Activated T-cell treated with anti-CD3 and anti-CD28 coated beads for 4 hours (primary cell): ENCODE measurements at places on chromosomes 12 and 14.
A peak's percentile ranks its signal among the peaks of the same experiment; 100 is the strongest.

DNA sequence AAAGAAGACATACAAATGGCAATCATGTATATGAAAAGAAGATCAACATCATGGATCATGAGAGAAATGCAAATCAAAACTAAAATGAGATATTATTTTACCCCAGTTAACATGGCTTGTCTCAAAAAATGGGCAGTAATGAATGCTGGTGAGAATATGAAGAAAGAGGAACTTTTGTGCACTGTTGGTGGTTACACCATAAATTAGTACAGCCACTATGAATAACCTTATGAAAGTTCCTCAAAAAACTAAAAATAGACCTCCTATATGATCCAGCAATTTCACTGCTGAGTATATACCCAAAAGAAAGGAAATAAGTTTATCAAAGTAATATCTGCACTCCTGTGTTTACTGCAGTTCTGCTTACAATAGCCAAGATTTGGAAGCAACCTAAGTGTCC is 151.7 kb downstream of the PDZRN4 start:
- no peak for DNase-seq

DNA sequence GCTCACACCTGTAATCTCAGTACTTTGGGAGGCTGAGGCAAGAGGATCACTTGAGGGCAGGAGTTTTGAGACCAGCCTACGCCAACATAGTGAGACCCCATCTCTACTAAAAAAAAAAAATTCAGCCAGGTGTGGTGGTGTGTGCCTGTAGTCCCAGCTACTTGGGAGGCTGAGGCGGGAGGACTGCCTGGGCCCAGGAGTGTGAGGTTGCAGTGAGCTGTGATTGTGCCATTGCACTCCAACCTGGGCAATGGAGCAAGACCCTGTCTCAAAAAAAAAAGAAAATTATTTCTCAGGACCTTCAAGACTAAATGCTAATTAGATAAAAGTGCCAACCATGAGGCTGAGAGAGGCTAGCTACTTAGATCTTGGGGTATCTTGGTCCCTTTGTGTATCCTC is 23.5 kb downstream of the OTUB2 start:
- no peak for DNase-seq

GRCh38 chr12:113152835-113153814 is 3.6 kb downstream of the CFAP73 start:
- DNase-seq: peak; percentile 49

- no peak for DNase-seq
Observed at GRCh38 chr14:22047115-22047514, 373.5 kb upstream of the OR4E1 start.

DNA sequence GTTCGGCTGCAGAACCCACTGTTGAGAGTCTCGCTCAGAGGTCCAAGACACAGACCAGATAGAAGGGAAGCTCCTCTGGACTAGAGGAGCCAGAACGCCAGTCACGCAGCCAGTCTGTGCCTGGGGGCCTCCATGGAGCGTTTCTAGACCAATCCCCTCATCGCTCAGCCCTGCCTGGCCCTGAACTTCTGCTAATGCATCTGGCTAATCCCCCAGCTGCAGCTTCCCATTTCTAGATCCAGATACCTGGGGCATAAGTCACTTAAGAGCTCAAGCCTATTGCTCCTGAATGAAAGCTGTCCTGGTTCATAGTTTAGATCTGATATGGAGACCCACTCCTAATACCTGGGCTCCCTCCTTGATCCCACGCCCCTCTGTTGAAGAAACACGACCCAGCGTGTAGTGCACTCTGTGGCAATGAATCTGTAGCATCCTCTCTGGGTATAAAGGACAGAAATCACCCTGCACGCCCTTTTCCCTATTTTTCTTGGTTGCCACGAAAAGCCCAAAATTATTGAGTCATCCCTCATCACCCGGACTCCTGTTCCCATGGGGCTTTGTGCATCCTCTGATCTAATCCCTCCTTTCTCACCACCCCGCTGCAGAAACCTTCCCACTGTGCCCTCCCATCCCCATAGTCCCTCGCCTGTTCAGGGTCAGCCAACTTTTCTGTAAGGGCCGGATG is 341.6 kb upstream of the FKBP4 start:
- no peak for DNase-seq

- no peak for DNase-seq
Observed at GRCh38 chr12:159156-159782, 54.7 kb downstream of the SLC6A12 start.

GRCh38 chr12:57434517-57435223 is at the start of gene INHBC:
Gene INHBC, plus strand, starts transcription at chr12:57434784. Its CDS starts 103 bp downstream, at chr12:57434887.
- DNase-seq: no peak

- no peak for DNase-seq
Observed at GRCh38 chr14:94663538-94663937, 51.3 kb downstream of the SERPINA3 start.

GRCh38 chr12:64522316-64522715 is 70.4 kb downstream of the TBK1 start:
- no peak for DNase-seq

- DNase-seq: no peak
Observed at GRCh38 chr12:52197371-52198231, 5.8 kb upstream of the KRT80 start.

GRCh38 chr12:130916241-130916911 is 37.3 kb upstream of the ADGRD1 start:
- DNase-seq: no peak

- DNase-seq: no peak
Observed at GRCh38 chr14:96231526-96232130, 24.4 kb upstream of the BDKRB1 start.

DNA sequence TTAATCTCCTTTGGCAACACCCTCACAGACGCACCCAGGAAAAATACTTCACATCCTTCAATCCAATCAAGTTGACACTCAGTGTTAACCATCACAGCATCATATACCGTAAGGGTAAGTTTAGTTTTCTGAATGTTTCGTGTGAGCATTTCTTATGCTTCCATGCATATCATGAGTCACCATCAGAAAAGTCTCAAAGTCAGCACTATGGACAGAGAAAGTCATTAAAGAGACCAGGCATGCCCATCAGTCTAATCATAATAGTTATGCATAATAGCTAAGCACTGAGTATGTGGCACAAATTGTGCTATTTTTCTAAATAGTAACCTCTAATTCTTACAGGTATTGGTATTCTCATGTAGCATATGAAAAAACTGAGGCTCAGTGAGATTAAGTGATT is 158.8 kb upstream of the PRMT8 start:
- DNase-seq: no peak

GRCh38 chr14:100539003-100539660 is 48.1 kb downstream of the BEGAIN start:
- no peak for DNase-seq

DNA sequence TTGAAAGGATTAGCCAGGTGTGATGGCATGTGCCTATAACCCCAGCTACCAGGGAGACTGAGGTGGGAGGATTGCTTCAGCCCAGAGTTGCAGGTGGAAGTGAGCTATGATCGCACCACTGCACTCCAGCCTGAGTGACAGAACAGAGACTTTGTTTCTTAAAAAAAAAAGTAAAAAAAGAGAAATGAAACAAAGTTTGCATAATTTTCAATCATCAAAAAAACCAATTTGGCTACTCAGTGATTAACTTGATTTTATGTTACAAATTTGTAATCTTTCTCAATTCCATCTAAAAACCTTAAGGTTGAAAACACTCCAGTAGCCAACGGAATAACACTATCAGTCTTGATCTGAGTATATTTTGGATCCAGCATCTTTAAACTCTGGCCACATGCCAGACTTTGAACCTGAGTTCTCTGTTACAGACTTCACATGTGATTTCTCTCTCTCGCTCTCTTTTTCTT is 12.6 kb upstream of the DENND5B start:
- DNase-seq: no peak

GRCh38 chr14:54362759-54363437 is 33.9 kb upstream of the CDKN3 start:
- DNase-seq: no peak

- DNase-seq: peak; percentile 19
Observed at GRCh38 chr12:47941871-47942613, 21.4 kb upstream of the TMEM106C start.

- no peak for DNase-seq
Observed at GRCh38 chr14:55116246-55117030, 12.6 kb upstream of the LGALS3 start.

DNA sequence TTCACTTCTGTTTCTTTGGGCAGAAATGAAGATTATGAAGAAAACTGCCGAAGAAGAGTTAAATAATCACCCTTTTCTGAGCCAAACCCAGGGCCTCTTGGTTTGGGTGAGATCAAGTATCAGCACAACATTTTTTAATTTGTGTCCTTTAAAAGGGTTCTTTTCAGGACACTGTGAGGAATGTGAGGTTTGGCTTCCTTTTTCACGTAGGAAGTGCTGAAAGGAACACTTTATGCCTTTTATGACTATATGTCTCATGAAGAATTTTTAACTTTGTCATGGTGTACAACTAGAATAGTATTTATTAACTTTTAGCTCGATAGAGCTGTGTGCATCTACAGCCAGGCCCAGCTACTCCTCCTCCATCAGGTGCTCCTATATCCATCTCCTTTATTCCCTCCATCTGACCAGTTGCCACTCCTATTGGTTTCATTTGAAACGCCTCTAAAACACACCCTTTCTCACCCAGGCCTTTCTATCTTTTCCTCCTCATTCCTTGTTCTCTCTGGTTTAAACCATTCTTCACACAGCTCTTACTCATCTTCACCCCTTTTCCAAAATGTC is 103.6 kb upstream of the LRIG3 start:
- no peak for DNase-seq

DNA sequence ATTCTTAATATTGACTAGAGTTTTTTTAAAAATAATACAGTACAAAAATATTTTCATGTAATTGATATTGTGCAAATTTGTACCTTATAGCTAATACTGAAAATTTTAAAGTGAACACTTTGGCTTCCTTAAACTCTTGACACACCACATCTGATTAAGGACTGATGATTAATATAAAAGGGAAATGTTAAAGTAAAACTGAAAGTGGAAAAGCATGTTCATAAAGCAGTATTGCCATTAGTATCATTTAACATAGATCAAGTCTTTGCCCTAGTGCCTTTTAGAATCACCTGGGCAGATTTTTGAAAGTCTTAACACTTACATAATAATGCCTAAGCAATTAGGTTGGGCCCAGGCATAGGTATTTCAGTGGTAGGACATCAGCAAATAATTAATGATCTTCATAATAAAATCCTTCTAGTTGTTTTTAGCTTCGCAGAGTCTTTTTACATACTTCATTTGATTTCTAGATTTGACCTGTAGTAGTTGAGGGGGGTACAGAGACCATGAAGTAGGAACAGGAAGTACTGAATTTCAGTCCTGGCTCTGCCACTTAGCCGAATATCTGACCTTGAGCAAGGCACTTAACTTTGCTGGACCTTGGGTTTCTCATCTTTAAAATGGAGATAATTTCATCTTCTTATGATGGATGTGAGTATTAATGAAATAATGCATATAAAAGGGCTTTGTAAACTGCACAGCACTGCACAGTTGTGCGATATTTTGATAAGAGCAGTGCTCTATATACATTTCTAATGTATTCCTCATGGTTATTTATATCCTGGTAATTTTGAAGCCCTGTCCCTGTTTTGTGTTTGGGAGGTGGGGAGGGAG is 43.7 kb downstream of the MARK3 start:
- no peak for DNase-seq

DNA sequence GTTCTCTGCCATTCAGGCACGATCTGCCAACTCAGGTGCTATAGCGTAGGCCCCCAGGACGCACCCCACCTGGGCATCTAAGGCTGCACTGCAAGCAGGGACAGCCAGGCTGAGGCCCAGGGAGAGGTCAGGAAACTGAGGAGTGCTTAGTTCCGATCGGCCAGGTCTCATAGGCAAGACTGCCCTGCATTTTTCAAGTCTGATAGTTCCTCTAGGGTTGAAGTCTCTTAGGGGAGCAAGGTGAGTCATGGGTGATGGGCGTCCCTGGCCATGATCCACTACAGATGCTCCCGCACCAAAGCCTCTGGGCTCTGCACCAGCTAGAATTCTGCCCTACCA is 13.2 kb downstream of the NOPCHAP1 start:
- no peak for DNase-seq

- DNase-seq: no peak
Observed at GRCh38 chr12:131942671-131943070, 7.1 kb upstream of the EP400 start.

- no peak for DNase-seq
Observed at GRCh38 chr14:60652674-60653651, 3.7 kb upstream of the SIX1 start.

- no peak for DNase-seq
Observed at GRCh38 chr14:33617154-33617553, 333.7 kb downstream of the EGLN3 start.

GRCh38 chr14:51860164-51860824 is at the start of gene GNG2:
Gene GNG2, plus strand, starts transcription at chr14:51860612. Its CDS starts 90,067 bp downstream, at chr14:51950679.
- peak; percentile 56 for DNase-seq
